ENCODE measurements at places on chromosomes 2 and 18.

DNA sequence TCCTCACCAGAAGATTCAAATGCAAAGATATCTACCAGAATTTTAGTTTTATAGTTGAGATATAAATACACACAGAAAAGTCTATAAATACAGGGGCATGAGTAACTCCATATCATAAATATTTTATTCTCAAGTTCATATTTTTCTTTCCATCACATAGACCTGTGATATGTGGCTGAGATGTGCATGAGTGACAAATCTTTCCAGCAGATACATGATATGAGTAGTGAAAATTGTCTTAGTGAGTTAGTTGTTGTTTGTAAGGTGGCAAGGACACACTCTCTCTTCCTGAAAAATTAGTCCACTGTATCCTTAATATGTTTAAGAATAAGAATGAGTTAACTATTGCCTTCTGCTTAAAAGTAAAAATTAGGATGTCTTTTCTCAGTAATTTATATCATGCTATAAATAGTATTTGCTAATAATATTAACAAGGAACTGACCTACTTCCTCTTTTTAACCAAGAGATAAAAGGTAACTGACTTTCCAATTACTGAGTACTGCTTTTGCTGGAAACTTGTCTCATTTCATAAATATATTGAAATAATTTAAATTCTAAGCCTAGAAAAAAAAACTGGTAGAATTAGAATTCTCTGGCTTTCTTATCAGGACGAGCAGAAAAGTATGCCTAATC lies 85.2 kb upstream of the SESTD1 start:
- no peak for DNase-seq

DNA sequence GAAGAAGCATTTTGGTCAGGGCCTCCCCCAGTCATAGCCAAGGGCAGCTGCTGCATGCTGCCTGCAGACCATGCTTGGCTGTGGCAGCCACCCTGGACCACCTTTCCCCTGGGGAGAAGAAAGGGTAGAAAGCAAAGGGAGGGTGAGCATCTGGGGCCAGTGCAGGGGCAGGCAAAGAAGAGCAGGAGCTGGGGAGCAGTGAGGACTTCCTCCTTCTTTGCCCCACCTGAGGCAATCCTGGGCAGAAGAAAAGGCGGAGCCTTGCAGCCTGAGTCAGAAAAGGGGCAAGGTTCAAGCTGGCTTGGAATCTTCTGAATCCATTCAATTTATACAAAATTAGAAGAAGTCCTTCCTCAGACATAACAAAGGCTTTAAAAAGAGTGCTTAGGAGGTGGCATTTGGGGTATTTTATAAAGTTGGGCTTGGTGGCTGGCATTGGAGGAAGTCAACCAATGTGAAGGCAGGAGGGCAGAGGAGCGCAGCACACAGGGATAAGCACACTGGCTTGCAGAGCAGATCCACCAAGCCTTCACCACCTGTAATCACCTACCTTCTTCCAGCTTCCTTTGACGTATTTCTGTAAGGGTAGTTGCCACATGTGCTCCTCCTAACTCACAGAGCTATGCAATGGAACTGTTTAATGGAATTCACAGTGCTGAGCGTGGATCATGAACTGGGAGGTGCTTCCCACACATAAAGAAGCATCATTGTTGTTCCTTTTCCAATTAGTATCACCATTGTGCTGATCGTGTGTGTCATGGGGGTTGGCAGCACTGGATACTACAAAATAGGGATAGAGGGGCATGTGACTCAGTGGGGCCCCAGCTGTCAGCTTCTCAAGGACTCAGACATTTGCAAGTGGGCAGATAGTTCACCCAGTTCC lies 154.4 kb upstream of the EPAS1 start:
- DNase-seq, result no peak

DNA sequence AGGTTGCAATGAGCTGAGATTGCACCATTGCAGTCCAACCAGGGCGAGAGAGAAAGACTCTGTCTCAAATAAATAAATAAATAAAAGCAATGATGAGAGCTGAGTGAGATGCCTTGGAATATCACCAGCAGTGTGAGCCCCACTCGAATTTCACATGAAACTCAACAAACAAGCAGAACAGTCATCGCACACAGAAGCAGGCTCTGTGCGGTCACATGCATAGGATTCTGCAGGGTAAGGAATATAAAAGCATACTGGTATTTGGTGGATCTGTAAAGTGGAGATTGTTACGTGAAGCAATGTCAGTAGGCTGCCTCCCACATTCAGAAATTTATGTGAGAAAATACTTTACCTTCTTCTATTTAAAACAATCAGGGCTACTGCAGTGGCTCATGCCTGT lies 18.0 kb upstream of the AP1S3 start:
- no peak for DNase-seq

- DNase-seq, result no peak
Observed at GRCh38 chr2:157107877-157108276, 149.6 kb upstream of the GALNT5 start.

All from C1 segment of cervical spinal cord (tissue), 14 donors.